DMS53 (cell line): ENCODE measurements at places on chromosomes 3 and 15.

DNA sequence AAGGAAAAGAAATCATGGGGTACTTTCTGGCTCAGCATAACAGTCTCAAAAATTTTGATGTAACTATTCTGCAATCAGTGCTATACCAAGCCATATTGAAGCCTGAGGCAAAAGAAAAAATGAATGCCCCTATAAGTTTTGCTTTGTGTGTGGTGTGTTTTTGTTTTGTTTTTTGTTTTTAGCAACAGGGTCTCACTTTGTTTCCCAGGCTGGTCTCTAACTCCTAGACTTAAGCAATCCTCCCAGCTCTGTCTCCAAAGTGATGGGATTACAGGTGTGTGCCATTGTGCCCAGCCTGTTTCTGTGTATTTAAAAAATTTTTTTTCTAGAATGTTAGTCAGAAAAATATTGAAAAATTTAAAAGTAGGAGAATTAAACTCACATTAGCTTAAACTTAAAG lies 93.2 kb downstream of the ZNF280D start:
- DNase-seq, result no peak

- DNase-seq, result no peak
These were observed 103.8 kb upstream of the CHRM5 start for GRCh38 chr15:33864360-33865075.

DNA sequence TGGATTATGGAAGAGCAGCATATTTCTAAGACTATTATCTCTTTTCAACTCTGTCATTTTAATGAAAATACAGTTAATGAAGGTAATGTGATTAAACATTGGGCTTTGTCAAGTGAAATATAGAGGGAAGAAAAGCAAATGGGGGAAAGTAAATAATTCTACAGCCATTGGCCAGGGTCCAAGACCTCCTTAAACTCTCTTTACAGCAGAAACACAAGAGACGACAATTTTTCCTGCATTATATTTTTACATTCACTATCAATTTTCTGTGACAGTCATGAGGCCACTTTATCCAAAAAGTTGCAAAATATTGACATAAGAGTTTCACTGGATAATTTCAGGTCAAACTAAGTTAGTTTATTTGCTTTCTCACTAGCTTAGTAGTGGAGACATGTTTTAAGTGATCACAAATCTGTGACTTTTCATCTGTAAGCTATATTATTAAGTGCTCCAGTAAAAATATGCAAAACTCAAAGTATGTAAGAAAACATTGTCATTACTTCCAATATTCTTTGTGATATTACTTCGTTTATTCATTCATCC lies 385.9 kb upstream of the DPH6 start:
- no peak for DNase-seq

DNA sequence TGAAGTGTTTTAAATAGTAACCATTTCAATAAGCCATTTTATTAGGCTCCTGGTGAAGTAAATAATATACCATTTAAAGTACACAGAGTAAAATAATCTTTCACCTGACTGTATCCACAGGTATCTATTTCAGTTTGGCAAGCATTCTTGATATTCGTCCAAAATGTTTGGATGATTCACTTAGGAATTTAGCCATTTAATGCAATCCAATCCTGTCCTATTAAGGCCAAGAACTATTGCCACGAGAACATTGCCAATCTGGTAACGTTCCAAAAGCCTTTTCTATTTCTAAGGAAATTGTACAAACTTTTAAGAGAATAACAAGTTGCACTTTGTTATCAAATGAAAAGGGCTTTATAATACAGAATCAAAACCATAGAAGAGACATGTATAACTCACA lies 209.8 kb upstream of the THRB start:
- DNase-seq, result no peak

- DNase-seq, result no peak
These were observed 3.3 kb downstream of the STAB1 start for GRCh38 chr3:52498137-52499054.

DNA sequence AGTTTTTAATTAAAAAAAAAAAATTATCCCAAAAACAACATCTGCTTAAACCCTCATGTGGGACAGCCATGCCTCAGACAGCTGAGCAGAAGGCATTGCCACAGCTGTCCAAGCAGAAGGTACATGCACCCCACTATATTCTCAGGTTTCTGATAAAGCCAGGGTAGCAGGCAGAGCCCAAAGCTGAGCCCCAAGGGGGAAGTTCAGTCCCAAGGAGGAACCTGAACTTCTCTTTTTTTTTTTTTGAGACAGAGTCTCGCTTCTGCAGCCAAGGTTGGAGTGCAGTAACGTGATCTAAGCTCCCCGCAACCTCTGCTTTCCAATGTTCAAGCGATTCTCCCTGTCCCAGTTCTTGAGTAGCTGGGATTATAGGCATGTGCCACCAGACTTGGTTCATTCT lies 33.2 kb downstream of the MKRN2 start:
- no peak for DNase-seq

DNA sequence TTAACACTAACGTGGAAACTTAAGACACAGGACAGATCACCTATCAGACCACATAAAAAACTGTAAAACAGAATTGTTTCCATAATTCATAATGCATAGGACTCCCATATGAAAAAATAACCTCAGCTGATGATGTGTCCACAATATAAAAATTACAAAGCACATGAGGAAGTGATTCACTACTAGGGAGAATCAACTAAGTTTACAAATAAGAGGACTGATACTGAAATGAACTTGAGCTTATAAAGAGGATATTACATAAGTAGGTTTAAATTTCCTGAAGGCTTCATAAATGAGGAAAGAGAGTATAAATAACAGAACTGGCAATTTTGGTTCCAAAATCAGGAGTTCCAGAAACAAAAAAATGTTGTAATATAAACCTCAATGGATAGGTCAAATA lies 111.9 kb downstream of the SAMMSON start:
- DNase-seq, result no peak

DNA sequence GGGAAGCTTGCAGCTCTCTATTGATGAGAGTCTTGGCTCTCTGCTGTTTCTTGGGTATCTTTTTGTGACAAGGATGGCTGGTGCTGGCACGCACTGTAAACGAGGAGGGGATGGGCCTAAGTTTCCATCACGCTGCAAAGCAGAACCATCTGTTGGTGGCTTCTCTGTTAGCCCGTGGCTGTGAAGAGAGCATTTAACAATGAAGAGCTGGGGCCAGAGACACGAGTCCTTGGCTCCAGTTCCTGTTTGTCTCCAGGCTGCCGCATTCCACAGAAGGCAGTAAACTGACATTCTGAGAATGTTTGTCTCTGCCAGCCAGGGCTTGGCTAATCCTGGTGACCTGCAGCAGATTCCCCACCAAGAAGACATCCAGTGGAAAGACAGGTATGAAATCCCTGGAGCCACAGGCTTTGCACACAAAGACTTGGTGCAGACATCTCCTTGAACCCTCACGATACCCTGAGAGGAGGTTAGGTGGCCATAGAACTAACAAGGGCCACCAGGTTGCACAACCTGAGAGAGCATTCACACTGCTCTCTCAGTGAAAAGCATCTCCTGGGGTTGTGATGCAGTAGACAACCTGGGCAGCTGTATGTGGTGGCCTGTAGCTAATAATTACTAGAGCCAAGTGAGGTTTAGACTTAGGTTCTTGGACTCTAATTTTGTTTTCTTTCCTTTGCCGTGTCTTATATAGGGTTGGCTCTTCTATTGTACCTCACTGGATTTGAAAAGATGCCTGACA lies 130.9 kb downstream of the ASB7 start:
- no peak for DNase-seq

GRCh38 chr3:153595186-153595815 lies 433.3 kb downstream of the RAP2B start:
- peak; percentile 62 for DNase-seq

DNA sequence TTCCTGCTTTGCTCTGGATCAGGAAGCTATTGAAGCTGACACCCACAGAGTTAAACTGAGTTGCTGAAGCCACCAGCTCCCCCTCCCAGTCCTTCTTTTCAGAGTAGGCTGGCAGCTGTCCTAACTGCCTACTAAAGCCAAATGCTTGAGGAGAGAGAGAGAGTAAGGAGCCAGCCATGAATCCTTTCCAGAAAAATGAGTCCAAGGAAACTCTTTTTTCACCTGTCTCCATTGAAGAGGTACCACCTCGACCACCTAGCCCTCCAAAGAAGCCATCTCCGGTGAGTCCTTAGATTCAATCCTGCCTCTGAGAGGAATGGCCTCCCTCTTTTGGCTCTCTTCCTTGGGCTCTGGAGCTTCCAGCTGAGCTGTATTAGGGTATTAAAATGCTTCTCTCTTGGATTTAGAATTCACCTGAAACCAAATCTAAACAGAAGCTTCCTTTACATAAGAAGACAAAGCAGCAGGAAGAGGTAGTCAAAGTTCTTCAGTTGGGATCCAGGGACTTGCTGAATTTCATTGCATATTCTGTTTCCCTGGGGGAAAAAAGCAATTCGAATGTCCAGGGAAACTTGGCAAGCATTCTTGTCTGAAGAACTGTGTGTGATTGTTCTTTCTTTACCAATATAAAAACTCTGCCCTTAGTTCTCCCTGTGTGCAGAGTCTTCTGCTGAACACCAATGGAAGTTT lies at the start of gene SLC15A2:
Gene SLC15A2 (plus strand): TSS at position 101 of the 690 bp plus-strand sequence. CDS start 76 bp downstream, at position 177.
- DNase-seq, result no peak

GRCh38 chr15:92591275-92591674 lies 64.3 kb downstream of the FAM174B start:
- DNase-seq, result no peak

GRCh38 chr3:12380461-12380860 lies 91.6 kb downstream of the PPARG start:
- DNase-seq, result no peak

- DNase-seq, result no peak
These were observed 263.7 kb upstream of the UBE2E1 start for GRCh38 chr3:23542079-23542478.

DNA sequence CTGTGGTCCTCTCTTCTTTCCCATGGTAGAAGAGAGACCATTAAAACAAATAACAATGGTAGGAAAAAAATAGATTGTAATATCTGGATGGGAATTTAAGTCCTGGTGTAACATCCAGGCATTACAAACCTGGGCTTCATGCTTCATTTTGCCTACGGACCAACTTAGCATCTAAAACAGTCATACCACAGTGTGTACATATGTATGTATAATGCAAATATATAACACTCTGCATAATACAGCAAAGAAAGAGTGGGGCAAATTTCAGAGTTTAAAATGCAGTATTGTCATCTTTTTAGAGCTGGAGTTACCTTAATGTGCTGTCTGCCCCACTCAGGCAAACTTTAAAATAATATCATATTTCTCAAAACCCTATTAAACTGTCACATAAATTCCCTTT lies 298.2 kb downstream of the AGBL1 start:
- no peak for DNase-seq

DNA sequence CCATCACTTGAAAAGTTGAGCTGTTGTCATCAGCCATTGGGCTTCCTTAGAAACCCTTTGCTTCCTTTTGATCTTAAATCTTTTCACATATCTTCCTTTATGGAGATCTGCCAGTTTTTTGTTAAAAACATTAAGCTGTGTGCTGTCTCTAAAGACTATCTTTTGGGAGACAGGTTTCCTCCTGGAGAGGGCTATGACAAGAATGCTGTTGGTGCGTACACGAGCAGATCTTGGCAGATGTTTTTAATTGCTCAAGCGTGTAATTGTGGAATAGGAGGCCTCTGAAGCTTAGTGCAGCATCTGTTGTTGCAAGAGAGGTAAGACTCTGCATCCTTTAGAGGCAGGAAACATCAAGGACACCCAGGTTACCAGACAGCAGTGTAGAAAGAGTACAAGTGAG lies 56.8 kb downstream of the PHLDB2 start:
- no peak for DNase-seq

GRCh38 chr3:25693238-25693637 lies 28.5 kb upstream of the TOP2B start:
- DNase-seq, result no peak

DNA sequence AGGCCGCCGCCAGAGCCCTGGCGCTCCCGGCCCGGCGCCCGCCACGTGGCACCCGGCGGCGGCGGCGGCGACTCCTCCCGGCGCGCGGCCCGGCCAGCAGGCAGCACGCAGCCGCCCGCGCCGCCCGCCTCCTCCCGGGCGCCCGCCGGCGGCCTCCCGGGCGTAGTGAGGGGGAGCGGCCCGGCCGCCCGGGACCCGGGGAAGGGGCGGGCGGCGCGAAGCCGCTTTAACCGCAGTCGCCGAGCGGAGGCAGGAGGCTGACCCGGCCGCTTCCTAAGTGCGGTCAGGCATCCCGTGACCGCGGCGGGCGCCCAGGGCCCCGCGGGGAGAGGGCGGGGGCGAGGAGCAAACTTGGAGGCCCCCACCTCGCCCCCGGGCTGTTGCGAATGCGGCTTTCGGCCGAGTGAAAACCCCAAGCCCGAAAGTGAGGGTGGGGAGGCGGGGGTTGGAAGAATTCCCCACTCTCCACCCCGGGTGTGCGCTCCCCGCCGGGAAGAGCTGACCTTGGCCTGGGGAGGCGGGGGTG lies 1.7 kb upstream of the HES1 start:
- DNase-seq, result peak; percentile 91

DNA sequence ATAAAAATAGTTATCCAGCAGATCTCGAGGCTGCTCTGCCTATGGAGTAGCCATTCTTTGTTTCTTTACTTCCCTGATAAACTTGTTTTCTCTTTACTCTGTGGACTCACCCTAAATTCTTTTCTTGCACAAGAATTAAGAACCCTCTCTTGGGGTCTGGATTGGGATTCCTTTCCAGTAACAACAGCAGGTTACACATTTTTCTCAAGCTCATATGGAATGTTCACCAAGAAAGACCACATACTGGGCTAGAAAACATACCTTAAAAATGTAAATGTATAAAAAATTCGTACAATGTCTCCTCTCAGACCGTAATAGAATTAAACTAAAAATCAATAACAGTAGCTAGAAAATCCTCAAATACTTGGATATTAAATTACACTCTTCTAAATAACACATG lies 299.2 kb downstream of the CNTN3 start:
- DNase-seq, result no peak

DNA sequence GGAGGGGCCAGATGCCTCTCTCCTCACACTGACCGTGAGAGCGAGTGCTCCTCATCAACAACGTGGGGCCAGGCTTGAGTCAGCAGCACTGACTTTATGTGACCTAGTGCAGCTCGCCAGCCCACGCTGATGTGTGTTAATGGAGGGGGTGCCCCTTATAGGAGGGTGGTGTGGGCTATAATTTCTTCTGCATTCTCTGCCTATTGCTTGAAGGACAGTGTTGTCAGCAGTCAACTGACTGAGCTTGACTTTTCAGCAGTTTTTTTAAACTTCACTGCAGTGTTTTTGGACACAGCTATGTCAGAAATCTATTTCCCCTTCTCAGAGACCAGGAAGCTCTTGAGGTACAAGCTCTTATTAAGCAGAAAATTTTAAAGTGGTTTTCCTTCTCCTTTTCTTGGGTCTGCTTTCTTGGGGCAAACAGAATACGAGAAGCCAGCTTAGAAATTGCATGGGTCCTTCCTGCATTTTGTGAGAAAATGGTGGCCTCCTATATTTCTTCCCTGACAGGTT lies 304.8 kb upstream of the CTDSPL start:
- no peak for DNase-seq

GRCh38 chr3:143280984-143281383 lies 161.4 kb downstream of the CHST2 start:
- DNase-seq, result no peak

- DNase-seq, result no peak
These were observed 96.7 kb downstream of the LRTM1 start for GRCh38 chr3:54831112-54831511.

DNA sequence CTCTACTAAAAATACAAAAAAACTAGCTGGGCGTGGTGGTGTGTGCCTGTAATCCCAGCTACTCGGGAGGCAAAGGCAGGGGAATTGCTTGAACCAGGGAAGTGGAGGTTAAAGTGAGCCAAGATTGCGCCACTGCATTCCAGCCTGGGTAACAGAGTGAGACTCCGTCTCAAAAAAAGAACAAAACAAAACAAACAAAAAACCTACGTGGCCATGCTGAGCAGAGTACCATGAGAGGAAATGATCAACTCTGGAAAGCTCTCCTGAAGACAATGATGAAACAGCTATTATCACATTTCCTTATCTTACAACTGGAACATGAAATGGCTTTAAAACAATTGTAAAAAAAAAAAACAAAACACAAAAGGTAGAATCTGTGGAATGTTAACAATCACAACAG lies 75.2 kb downstream of the CHSY1 start:
- no peak for DNase-seq
